ENCODE measurements at places on chromosomes 1 and 21.

DNA sequence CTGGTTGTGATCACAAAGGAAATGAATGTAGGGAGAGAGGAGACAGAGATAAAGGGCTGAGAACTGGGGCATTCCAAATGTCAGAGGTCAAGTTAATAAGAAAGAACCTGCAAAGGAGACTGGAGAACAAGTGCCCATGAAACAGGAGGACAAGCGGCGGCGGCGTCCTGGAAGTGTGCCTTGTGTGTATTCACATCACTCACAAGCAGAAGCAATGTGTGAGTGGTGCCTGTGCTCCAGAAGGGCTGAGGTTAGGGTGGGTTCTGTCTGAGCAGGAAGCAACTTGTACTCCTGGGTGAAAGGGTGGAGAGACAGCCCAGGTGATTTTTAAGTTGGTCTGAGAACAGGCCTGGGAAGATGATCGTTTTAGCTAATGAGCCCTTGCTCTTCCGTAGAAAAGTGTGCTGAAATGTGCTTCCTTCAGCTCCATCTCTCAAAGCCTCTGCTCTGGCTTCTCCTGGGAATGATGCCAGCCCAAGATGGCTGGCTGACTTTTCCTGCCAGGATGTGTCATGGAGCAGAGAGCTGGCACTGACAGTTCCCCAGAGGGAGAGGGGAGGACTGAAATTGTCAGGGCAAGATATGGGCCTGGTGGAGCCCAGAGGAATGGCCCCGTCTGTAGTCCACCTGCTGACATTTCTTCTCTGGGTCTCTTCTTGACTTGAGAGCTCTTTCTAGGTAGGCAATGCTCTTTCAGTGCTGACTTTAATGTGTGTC lies 25.1 kb upstream of the PLEKHA6 start:
- no peak for DNase-seq

DNA sequence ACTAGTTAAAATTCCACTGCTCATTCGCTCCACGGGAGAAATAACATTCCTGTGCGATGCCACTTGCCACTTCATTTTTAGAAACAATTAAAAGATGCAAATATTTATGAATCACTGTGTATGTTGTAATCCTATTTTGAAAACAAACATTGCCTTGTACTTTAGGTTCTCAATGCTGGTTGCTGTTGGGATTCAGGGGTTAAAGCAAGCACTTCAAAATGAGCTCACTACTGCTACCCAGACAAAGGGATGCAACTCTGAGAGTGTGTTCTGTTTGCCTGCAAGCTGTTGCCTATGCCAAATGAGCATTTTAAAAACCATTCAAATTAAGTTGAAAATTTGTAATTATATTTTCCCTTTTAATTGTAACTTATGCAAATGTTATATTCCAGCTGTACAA lies 87.5 kb downstream of the RWDD3 start:
- no peak for DNase-seq

DNA sequence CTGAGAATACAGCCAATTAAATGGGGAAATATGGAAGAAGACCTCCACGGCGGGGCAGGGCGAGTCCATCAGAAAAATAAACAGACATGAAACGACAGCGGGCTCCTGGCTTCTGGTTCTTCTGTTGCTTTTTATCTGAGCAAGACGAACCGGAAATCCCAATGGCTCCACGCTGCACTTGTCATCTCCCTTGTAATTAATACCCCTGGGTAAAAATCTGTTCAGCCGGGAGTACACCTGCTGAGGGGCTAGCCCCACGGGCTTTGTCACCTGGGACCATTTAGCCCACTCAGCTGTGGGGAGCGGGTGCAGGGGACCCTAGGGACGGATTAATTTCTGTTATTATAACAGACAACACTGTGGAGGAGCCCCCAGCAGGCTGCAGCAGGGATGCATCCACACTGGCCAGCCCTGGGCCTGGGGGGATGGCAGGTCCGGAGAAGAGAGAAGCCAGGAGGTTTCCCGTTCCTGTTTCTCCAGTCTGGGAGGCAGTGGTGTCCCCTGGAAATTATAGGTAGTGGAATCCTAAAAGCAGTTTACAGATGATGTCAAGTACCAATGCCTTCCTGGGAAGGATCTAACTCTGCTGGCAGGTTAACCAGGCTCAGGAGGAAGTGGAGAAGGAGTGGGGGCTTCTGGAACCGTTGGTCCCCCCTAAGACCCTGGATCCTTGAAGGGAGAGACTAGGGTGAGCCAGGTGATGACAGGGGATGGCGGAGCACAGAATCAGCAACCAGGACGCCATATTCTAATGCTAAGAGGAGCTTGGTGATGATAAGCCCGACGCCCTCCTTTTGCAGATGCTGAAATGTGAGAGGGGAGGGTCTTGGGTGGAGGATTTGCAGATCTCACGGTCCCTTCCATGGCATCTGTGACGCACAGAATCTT lies 566.1 kb downstream of the PTPRU start:
- DNase-seq = no peak

DNA sequence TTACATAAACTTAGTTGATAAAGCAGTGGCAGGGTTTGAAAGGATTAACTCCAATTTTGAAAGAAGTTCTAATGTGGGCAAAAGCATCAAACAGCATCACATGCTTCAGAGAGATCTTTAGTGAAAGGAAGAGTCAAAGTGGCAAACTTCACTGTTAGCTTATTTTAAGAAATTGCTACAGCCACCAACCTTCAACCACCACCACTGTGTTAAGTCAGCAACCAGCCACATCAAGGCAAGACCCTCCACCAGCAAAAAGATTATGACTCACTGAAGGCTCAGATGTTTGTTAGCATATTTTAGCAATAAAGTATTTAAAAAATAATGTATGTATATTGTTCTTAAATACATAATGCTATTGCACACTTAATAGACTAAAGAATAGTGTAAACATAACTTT lies 21.3 kb upstream of the MAGI3 start:
- no peak for DNase-seq

GRCh38 chr21:33543505-33544129 lies 779 bp downstream of the SON start:
- DNase-seq = no peak

- no peak for DNase-seq
These were observed 48.4 kb upstream of the SIPA1L2 start for GRCh38 chr1:232678185-232678886.

DNA sequence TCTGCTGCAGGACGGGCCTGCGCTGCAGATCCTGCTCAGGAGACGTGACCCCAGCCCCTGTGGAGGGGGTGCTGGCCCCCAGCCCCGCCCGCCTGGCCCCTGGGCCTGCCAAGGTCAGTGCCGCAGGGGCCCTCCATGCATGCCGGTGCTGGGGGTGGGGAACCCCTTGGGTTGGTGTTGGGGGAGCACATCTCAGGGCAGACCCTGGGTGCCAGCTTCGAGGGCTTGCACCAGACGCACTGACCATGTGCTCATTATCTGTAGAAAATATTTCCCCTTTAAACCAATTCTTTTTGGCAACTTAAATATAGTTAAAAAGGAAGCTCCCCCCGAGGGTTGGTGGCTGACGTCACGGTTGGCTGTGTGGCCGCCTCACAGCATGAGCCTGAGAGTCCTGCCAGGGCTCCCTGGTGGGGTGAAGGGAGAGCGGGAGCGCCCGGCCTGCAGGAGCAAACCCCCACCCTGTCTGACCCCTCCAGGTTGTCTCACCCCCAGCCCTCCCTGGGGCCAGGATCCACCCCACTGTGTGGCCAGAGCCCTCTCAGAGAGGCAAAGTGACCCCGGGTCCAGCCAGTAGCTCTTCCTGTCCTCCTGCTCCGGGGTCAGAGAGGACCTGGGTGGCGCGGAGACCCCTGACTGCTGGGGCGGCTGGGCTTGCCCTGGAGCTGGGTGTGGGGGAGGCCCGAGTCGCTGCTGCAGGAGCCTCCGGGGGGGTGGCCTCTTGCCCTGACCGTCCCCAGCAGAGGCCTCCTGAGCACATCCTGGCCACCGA lies 5.3 kb upstream of the PFKL start:
- no peak for DNase-seq

DNA sequence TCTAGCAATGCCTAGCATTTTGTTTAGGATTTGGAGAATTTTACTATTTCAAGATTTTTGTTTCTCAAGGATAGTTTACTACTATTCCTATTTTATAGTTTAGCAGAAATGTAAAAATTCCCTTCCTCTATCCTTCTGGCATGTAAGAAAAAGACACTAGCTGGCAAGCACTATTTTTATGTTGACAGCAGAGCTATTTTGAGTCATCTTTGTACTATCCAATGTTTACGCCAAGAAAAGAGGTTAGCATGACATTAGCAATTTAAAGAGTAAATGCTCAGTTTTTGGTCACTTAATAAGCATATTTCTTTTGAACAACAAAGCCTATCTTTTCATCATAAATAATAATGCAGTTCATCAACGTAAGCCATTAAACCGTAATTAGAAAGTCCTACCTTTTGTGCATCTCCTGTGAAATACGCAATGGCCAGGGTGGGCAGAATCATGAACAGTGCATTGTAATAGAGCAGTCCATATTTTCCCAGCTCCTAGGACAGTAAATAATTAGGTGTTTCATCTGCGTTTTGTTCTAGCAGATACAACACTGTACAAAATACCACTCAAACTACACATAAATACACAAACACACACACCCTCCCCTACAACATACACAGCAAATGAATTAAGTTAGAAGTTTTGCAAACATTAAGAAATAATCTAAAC lies 12.0 kb downstream of the SLC35D1 start:
- DNase-seq = no peak

- DNase-seq = peak; percentile 10
These were observed 1.3 kb downstream of the DYRK1A start for GRCh38 chr21:37367703-37368540.

- no peak for DNase-seq
These were observed 2.4 kb downstream of the LIX1L start for GRCh38 chr1:145955436-145955835.

DNA sequence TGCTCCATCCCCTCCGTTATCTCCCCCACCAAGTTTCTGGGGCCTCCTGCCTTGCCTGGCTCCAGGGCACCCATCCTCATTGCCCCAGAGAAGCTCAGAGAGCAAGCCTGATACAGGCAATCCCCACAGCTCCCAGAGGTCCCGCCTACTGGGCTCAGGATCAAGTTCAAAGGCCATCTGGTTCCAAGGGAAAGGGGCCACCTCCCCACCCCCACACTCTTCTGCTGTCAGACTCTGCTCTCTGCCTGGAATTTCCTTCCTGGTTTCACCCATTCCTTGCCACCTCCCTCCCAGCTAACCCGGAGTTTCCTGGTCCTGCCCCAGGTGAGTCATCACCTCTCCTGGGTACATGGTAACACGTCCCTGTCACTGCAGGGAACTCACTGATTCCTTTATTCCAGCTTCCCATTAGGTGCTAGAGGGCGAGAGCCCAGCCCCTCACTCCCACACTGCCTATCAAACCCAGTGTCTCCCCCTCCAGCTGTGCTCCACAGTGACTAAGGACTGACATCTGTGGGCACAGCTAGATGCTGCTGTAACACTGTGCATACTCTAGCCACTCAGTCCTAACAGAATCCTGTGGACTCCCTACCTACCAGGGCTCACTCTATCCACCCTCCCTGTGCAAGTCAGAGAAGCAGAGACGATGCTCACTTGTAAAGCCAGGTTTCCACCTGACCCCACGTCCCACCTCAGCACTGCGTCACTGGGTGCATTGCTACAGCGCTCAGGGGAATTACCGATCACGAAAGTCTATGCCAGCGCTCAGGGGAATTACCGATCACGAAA lies 21.8 kb downstream of the RSPH1 start:
- DNase-seq = peak; percentile 33

- peak; percentile 38 for DNase-seq
These were observed 9.2 kb upstream of the EVA1C start for GRCh38 chr21:32403201-32403777.

- DNase-seq = no peak
These were observed 90.6 kb upstream of the RALGPS2 start for GRCh38 chr1:178634445-178634844.

GRCh38 chr1:35278886-35279554 lies 10.5 kb downstream of the ZMYM4 start:
- no peak for DNase-seq

- no peak for DNase-seq
These were observed 34.0 kb upstream of the LEPR start for GRCh38 chr1:65386439-65386838.

GRCh38 chr1:63042278-63042677 lies 258.3 kb downstream of the ATG4C start:
- no peak for DNase-seq

DNA sequence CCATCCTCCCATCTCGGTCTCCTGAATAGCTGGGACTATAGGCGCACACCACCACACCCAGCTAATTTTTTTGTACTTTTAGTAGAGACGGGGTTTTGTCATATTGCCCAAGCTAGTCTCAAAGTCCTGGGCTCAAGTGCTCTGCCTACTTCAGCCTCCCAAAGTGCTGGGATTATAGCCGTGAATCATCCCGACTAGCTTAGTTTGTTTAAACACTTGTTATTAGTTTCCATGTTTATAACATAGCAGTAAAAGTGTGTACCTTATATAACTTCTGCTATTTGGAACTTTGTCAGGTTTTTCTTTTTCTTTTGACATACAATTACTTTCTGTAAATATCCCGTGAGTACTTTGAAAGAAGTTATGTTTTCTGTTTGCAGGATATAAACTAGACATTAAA lies 60.6 kb upstream of the C1orf21 start:
- DNase-seq = no peak
